ENCODE measurements at places on chromosomes 12 and 14. TPM values are rescaled to one million over a fixed set of nuclear protein-coding genes. Genes with fewer than 3 reads are reported as not detected.

DNA sequence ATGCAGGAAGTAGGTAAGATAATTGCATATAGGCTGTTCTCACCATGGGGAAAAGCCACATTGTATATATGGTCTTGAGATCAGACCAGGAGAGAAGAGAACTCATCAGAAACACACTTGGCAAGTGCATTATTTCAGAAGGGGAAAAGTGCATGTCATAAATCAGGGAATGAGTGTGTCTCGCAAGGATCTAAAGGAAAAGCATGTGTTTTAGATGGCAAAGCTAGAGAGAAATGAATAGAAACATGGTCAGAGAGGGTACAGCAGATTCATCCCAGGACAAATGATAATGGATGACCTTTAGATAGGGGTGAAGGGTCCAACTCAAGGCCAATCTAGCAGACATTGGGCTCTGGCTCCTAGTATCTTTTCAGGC is 230.2 kb upstream of the NAV3 start:
- no peak for DNase-seq

GRCh38 chr12:46452061-46452615 is 79.6 kb upstream of the SLC38A2 start:
- peak; percentile 62 for DNase-seq

Gene TEX22
- under 0.01 TPM for total RNA-seq

DNA sequence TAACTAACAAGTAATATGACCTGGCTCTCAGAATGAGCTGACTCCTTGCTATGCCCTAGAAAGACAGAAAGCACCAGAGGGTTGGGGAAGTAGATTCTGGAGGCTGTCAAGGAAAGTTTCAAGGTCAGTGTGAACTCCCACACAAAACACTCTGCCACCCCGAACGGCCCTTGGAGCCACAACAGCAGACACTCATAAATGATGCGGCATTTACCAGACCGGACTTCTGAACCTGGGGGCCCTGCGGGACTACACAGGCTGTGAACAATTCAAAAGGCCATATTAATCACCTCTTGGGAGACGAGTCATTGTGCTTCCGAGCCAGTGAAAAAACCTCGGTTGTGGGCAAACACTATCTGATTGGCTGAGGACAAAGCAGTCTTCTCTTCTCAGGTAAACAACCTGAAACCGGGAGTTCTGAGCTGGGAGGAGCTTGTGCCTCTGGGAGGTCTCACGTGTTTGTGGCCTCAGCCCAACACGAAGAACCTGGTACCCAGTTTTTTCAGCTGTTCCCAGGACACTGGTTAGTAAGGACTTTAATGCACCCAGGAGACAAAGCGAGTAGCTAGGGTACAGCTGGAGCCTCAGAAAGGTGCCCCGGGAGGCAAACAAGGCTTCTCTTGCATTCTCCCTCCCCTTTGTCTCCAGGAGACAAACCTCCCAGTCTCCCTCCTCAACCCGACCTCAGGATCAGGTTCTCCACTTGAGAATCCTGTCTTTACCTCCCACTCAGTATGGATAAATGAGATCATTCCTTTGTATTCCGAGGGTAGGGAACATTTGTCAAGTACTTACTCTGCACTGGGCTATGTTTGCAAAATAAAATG is 35.3 kb downstream of the VWF start:
- DNase-seq, result peak; percentile 52

DNA sequence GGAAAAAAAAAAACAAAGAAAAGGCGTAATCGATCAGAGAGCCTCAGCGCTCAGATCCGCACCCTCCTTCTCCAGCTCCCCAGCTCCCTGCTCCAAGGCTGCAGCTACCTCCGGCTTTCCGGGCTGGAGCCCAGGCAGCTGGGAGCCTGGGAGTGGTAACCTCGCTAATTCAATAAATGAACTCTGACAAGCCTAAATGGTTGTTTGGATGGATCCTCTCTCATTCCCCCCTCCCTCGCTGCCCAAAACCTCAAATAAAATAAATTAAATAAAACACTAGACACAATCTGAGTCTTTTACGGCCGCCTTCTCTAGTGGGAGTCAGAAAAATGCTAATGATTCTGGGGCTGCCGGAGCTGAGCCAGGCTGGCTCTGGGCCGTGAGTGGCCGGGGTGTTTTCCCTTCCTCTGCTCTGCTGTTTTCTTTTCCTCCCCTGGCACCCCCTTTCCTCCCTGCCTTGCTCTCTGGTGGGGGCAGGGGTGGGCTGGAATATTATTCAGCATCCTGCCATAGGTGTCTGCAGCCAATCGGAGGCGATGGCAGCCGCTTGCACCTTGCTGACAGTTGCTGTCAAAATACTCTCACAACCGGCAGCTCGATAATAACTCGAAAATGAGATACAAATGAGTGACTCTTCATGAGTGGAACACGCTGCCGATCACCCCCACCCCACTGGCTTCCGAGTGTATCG is 76.1 kb downstream of the RBM19 start:
- DNase-seq, result no peak

DNA sequence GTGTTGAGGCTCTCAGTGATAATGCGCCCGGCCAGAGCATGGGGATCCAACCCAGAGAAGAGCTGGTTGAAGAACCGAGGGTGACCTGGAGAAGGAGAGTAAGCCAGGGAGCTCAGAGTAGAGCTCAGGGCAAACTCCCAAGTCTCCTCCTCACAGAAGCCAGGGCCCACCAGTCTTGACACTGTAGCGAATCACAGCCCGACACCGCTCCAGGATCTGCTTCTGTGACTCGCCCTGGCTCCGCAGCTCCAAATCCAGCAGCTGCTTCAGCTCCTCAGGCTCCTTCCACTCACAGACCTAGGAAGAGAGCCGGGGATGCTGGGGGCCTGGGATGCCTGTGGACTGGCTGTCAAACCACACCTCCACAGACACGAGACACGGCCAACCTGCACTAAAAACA is 8.2 kb upstream of the ZNF740 start:
- DNase-seq, result peak; percentile 81

- peak; percentile 93 for DNase-seq
These were observed 2.1 kb upstream of the UBC start for GRCh38 chr12:124916374-124917134.

- no peak for DNase-seq
These were observed 8.0 kb upstream of the ATF7IP start for GRCh38 chr12:14357486-14357885.

DNA sequence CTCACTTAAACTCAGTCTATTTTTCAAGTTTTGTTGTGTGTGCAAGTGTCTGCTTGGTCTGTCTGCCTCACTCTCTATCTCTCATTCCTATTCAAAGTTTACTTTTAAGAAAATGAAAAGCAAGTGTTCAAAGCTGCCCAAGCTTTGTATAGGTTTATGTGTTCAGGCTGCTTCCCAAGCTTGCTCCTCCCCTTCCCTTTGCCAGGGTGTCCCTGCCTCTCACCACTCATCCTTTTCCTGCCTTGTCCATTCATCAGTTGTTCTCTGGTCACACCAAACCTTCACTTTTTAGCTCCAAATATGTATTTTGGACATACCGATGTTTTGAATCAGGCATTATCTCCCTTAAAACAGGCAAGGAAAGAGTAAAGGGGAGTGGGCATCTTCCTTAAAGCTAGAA is 41.3 kb downstream of the STK38L start:
- peak; percentile 23 for DNase-seq

DNA sequence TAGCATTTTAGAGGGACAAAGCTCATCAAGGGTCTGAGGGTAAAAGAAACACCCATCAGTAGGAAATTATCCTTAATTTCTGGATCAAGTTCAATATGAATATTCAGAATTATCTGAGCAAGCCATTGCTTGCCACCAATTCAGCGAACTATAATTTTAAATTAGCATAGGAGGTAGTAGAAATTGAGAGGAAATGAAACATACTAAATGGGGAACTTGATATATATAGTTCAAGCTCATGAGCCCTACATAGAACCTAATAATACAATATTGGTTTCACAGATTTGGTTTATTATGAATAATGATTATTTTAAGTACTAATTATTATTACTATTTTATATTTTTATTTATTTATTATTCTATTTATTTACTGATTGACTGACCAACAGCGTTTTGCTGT is 42.1 kb upstream of the GXYLT1 start:
- DNase-seq, result no peak

Gene CCDC177
- total RNA-seq, result not detected

GRCh38 chr12:102702447-102703114 is 214.5 kb downstream of the PAH start:
- peak; percentile 65 for DNase-seq

DNA sequence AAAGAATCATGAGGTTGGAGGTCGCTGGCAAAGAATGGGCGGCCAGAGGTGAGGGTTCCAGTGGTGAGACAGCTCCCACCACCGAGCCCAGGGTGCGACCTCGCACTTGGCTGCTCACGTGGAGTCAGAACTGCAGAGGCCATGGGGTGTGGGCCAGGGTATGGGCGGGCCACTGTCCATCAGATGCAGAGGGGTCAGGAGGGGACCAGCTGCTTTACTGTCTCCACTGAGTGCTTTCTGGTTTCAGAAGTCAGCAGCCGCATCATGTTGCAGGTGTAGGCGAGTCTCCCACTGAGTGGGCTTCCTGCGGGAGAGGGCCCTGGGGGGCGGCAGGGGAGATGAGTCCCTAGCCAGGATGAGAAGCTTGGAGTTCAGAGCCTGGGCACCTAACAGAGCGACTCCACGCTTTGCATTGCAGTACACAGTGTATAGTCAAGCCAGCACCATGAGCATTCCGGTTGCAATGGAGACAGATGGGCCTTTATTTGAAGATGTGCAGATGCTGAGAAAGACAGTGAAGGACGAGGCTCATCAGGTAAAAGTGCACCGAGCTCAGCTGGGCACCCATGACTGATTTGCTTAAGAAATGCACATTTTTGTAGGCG is 46.9 kb upstream of the DYNC1H1 start:
- no peak for DNase-seq

DNA sequence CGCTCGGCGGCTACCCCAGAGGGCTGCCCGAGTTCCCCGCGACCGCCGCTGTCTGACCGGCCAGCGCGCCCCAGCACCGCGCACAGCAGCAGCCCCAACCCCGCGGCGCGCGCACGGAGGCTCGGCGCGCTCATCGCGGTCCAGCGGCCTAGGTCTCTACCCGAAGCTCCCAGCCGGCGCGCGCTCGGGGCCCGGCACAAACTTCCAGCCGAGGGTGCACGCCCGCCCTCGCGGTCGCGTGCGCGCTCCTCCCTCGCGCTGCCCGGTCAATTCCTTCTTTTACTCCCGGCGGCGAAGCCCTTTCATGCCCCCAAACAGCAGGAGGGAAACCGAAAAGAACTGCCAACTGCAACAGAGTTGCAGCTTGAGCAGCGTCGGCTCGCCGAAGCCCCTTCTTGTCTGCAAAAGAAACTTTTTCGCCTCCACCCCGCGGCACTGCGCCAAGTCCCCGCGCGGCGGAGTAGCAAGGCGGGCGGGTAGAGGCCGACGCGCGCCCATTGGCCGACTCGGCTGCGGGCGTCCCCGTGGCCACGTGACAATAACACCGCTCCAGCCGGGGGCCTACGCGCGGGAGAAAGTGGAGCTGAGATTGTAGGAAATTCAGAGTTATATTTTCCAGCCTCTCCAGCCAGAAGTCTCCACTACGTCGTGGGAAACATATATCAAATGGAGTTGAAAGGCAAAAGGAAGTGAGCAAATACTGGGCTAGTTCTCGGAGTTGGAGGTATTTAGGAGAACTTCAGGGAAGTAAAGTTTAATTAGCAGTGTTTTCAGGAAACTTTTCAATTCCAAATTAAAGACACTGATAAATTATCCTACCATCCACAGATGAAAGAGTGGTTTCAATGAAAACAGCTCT is at the start of gene LRIG3:
Gene LRIG3, minus strand, starts transcription at position 403 of the 859 bp plus-strand sequence. Its CDS starts 269 bp downstream, at position 134.
- peak; percentile 89 for DNase-seq

DNA sequence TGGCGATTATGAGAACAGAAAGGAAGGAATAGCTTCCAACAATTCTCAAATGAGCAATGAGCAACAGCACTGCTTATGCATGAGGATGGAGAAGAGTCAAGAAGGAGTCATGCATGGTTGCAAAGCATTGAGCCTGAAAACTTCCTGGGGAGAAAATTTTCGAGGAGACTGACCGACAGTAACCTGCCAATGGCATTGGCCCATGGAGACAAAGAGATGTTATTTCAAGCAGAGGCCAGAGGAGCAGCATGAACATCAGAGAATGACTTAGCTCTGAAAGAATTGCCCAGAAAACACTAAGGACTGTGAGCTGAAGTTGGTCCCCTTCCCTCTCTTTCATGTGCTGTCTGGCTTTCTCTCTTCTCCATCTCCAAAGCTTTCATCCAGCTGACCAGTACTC is 343.4 kb downstream of the ADAMTS20 start:
- peak; percentile 5 for DNase-seq

DNA sequence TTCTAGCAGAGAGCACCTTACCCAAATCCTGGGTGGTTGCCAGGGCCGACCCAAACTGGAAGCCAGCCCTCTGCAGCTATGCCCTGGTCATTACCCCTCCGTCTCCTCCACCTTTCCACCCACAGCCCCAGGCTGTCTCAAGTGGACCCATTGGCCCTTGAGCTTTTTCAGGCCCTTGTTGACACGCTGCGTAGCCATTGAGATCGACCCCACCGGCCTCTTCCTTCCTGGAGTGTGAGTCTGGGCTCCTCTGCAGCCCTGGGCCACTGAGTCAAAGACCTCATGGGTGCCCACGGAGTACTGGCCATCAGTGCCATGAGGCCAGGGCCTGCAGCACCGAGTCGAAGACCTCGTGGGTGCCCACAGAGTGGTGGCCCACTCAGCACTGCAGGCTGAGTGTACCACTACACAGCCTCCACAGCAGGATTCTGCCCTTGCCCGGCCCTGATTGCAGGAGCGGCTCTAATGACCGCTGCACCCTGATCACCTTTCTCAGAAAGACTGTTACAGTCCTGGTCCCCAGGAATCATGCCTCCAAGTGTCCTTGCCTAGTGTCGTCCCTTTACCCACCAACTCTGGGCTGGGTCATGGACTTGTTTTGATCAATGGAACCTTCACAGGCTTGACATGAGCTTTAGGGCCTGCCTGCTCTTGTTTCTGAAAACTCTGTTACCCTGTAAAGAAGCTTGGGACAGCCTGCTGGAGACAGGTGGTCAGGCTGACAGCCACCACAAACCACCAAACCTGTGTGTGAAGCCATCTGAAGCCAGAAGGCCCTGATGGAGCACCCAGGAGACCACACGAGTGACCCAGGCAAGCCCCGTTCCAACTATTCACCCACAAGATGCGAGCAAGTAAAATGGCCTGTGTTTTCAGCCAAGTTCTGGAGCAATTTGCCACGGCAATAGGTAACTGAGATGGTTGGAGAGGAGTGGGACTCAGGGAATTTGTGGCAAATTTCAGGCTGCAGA is 39.6 kb upstream of the TRAF3 start:
- no peak for DNase-seq

Gene PPP1R36
- 0.28 TPM for total RNA-seq

Gene RNASE3
- total RNA-seq, result not detected

Gene BMAL2
- total RNA-seq, result 57.0 TPM

DNA sequence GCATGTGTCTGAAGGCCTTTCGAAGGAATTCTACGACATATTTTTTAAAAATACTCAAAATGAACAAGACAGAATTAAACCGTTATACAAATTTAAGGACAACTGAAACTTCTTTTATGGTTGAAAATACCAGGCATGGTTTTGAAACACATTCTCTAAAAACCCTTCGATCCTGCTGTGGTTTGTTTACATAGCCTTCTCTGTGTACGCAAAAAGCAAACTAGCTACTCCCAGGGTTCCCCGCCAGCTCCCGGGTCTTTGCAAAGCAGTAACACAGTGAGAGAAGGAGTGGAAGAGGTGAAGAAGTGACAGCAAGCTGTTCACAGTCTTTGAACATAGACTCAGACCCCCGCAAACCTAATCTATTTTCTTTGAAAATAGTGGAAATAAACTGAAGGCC is 2.2 kb upstream of the TC2N start:
- DNase-seq, result peak; percentile 47

Gene CIROP
- total RNA-seq, result 0.28 TPM

- no peak for DNase-seq
These were observed 286.6 kb upstream of the KITLG start for GRCh38 chr12:88866881-88867280.

GRCh38 chr12:54863948-54864618 is 9.8 kb downstream of the MUCL1 start:
- no peak for DNase-seq

Gene ARID4A
- 3.8 TPM for total RNA-seq

- DNase-seq, result peak; percentile 23
These were observed 12.0 kb downstream of the NGDN start for GRCh38 chr14:23481362-23481970.

Measured in IMR-90 (cell line).